ENCODE measurements at places on chromosomes 4 and X.

GRCh38 chr4:7526929-7527535 is 92.3 kb upstream of the PSAPL1 start:
- DNase-seq, result no peak

DNA sequence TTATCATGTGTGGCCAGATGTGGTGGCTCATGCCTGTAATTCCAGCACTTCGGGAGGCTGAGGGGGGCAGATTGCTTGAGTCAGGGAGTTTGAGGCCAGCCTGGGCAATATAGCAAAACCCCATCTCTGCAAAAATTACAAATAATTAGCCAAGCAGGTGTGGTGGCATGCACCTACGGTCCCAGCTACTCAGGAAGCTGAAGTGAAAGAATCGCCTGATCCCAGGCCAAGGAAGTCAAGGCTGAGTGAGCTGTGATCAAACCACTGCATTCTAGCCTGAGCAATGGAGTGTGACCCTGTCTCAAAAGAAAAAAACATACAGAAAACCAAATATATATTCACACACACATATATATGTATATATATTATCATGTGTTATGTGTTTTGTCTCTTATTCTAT is 15.0 kb downstream of the APELA start:
- no peak for DNase-seq

DNA sequence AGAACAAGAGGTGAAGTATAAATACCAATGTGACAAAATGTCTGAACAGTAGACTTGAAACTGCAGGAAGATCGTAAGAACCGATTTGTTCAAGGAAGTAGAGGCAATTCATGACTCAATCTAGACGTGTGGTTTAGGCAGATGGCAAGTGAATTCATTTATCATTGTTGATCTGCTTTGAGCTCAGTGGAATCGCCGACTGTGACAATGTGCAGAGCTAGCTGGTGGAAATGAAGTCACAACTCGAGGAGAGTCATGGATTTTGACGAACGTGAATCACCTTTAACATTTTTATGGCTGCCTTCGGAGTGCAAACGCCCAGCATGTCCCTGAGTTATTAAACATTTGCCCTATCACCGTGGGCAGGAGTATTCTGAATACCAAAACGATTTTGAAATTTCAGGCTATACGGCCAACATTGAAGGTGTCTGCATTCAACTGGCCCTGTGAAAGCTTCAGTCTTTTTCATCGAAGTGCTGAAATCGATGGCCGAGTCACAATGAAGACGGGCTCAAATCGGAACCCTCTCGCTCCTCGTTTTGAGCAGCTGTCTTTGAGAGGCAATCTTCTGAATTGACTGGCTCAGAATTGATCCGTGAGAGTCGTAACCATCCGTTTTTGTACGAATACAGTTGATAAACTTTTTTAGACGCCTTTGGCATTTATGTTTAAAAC is 689 bp upstream of the OGT start:
- no peak for DNase-seq

- DNase-seq, result no peak
Observed at GRCh38 chr4:74304095-74304625, 4.1 kb upstream of the EPGN start.

- no peak for DNase-seq
Observed at GRCh38 chr4:128379860-128380259, 92.2 kb upstream of the PGRMC2 start.

GRCh38 chr4:185143601-185143969 is 519 bp downstream of the SLC25A4 start:
- no peak for DNase-seq

- DNase-seq, result peak; percentile 8
Observed at GRCh38 chrX:140050906-140051305, 85.6 kb upstream of the CXorf66 start.

- no peak for DNase-seq
Observed at GRCh38 chr4:108336076-108336475, 167.3 kb upstream of the LEF1 start.

- DNase-seq, result peak; percentile 42
Observed at GRCh38 chr4:101682946-101683345, 107.6 kb upstream of the BANK1 start.

DNA sequence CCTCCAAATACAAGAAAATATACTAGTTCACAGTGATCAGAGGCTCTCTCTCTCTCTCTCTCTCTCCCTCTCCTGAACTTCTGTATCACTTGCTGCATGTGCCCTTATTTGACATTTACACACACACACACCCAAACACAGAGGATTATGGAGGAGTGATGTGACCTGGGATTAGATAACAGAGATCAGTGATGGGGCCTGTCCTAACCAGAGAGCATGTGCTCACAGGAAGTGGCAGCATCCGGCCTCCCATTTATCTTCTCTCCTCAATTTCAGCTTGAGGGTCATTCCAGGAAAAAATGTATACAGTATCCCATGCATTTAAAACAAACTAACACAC is 143.0 kb downstream of the TSPAN5 start:
- no peak for DNase-seq

- DNase-seq, result no peak
Observed at GRCh38 chr4:113659127-113659526, 102.4 kb downstream of the CAMK2D start.

DNA sequence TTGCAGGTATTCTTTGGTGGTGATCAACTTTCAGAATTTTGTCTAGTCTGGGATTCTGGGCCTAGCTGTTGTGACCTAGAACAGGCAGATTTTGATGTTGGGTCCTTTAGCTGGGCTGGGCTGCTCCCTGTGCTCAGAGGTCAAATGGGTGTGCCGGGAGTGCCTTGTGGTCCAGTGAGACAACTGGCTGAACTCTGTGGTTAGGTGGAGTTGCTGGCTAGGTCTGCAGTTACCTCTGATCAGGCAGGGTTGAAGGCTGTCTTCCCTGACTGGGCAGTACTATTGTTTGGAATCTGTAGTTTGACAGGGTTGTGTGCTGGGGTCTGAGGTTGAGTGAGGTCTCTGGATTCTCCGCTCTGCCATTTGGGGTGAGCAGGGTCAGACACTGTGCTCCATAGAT is 599.3 kb downstream of the RAPGEF2 start:
- no peak for DNase-seq

- DNase-seq, result no peak
Observed at GRCh38 chr4:126057371-126057770, 742.6 kb downstream of the FAT4 start.

GRCh38 chrX:108735091-108735678 is 1.2 kb downstream of the IRS4 start:
- peak; percentile 16 for DNase-seq

GRCh38 chrX:136344320-136344719 is 43.6 kb downstream of the ADGRG4 start:
- DNase-seq, result no peak

GRCh38 chrX:9557091-9557490 is 92.2 kb downstream of the TBL1X start:
- DNase-seq, result no peak

DNA sequence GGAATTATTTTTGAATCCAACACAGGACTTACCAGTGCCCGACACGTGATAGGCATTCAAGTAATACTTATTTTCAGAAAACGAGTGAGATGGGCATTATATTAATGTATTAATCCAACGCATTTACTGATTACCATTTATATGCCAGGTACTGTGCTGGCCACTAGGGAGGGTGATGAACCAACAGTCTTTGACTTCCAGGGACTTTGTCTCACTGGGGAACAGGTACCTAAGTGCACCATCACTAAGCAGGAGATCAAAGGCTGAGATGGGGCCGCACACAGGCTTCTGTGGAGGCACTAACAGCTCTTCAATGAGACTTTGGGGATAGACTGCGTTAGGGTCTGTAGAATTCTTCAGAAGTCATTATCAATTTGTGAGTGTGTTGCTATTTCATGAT is 5.7 kb upstream of the TADA2B start:
- DNase-seq, result no peak

Data from NCI-H524 treated with DMSO at 0.1 percent for 48 hours (cell line).